ENCODE measurements at places on chromosomes 4 and X.
A peak's percentile ranks its signal among the peaks of the same experiment; 100 is the strongest.

DNA sequence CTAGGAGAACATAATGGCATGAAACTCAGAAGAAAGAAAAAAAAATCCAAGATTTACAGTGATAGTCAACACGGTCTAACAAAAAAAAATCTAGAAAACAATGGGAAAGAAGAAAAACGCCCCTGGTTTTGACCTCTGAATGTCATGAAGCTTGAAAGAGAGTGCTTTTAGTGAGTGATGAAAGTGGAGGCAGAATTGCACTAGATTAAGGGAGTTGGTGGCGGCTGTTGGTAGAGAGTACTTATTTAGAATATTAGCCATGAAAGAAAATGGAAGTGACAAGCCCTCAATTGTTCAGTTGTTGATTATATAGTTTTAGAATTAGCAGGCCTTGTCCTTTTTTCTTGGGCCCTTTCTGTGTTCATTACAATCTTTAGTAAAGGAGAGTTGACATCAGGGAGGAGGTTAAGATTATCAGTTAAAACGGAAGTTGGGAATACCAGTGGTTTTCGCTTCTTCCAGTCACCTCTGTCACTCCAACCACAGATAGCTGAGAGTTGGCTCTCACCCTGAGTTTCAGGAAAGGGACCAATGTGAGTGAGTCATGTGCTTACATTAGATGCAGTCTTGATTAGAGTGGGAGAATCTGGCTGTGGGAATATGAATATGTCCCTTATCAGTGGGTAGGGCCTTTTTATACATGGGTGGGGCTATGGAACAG lies 29.7 kb downstream of the EREG start:
- no peak for DNase-seq

GRCh38 chr4:48189731-48190130 lies 55.7 kb upstream of the TXK start:
- DNase-seq, result no peak

- DNase-seq, result no peak
Measured at GRCh38 chrX:111284631-111285293, 14.5 kb upstream of the CAPN6 start.

DNA sequence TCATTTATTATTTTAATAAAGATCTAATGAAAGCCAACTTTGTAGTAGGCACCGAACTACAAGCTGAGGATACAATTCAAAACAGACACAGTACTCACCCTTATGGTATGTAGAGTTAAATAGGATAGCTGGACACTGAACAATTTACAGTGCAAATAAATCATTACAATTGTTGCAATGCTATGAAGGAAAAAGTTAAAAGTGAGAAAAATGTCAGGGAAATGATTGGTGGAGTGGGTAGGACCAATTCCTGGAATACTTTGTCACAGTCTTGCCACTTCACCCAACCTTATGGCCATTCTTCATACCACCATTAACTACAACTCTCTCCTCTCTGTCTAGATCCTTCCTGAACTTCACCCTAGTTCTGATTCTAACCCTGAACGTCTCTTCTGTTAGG lies 70.1 kb upstream of the CCSER1 start:
- no peak for DNase-seq

DNA sequence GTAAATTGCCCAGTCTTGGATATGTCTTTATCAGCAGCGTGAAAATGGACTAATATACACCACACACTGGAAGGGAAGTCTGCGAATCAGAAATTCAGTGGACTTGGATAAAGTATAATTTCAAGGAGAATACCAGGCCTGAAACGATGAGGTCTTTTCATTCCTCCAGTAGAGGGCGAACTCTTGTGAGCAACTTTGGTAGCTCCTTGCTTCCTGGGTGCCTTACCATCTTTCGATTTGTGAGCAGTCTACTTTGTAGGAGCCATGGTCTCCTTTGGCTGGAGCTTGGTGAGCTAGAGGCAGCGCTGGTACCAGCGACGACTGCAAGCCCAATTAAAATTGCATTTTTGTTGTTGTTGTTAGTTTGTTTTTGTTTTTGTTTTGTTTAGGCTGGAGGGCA lies 791.9 kb downstream of the FAT4 start:
- DNase-seq, result peak; percentile 4

DNA sequence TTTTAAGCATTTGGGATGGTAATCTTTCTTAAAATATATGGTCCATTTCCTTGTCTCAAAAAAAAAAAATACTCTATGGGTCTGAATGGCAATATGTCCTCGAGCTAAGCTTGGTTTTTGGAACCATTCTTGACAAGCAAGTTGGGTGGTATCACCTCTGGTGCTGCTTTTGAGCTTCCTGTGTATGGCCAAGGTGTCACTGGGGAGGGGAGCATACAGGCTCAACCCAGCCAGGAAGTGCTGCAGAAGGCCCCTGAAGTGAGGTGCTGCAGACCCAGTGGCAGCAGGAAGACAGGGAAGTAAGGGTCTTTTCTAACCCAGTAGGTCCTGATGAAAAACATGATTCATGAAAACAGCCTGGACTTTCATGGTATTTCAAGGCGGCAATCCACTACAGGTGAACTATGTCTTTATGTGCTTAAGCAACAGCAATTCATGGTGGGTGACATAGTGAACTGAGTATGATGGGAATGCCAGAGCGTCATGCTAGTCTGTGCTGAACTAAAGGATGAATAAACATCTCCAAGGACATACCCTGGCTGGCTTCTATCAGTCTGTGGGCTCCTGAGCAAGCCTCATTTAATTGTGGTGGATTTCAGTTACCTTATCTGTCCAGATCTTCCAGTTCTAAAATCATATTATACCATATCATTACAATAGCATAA lies 15.1 kb downstream of the TRAPPC2 start:
- DNase-seq, result no peak

- peak; percentile 37 for DNase-seq
Measured at GRCh38 chr4:111066887-111067286, 444.0 kb upstream of the PITX2 start.

DNA sequence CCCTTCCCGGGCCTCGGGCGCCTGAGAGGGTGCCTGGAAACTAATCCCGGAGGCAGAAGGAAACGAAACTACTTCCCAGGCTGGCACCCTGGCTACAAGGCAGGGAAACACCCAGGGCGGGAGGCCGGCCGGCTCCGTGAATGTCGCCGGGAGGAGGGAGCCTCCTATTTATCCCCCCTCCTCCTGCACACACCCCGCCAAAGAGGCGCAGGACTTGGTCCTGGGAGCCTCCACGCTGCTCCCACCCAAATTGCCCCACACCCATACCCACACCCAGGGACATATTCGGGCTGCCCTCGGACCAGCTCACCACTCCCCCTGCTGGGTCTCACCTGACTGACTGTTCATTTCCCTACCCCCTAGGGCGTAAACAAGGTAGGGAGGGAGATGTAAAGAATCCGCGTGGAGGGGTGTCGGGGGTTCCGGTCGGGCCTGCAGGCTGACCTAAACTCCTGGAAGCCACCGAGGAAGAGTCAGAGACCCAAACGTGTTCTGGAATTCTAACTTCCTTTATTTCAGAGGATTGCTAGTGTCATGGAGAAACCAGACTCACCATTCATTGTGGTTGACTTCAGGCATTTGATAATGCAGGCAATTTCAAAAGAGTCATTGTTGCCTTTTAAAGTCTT lies at the start of gene BTC:
Gene BTC, minus strand, starts transcription at position 142 of the 629 bp plus-strand sequence. CDS start 198 bp downstream, outside the sequence.
- peak; percentile 65 for DNase-seq

All from ACHN (cell line).